Liver (tissue), 10 donors: ENCODE measurements at places on chromosomes 1 and 21. TPM values are rescaled to one million over a fixed set of nuclear protein-coding genes. Genes with fewer than 3 reads are reported as not detected.

The LRRC53 gene
- total RNA-seq, result not detected

The RGS16 gene
- total RNA-seq, result 0.59 TPM

The ADAMTS1 gene
- total RNA-seq, result 23.1 TPM

The MORN1 gene
- 4.9 TPM for total RNA-seq

The PHF13 gene
- 4.1 TPM for total RNA-seq

The S100A8 gene
- total RNA-seq, result 38.4 TPM

The HAO2 gene
- total RNA-seq, result 377 TPM

The NTRK1 gene
- 0.17 TPM for total RNA-seq

The CHRNB2 gene
- under 0.01 TPM for total RNA-seq

The PLCH2 gene
- 0.33 TPM for total RNA-seq

The KCNE2 gene
- total RNA-seq, result not detected

The CHD1L gene
- total RNA-seq, result 22.3 TPM

The ZFP69 gene
- total RNA-seq, result 1.3 TPM

The TNNI3K gene
- not detected for total RNA-seq

The WDR64 gene
- total RNA-seq, result 0.08 TPM

The CXADR gene
- total RNA-seq, result 26.8 TPM

The CELA3B gene
- total RNA-seq, result not detected

The SH2D5 gene
- 0.05 TPM for total RNA-seq

The LMOD1 gene
- 0.14 TPM for total RNA-seq

The DMRTA2 gene
- not detected for total RNA-seq

The CDCA8 gene
- 16.5 TPM for total RNA-seq

The SUSD4 gene
- 1.1 TPM for total RNA-seq

The TSPEAR gene
- under 0.01 TPM for total RNA-seq

The PLPP3 gene
- 91.2 TPM for total RNA-seq

The BLZF1 gene
- total RNA-seq, result 11.9 TPM

The ADAM30 gene
- total RNA-seq, result not detected

The MYOG gene
- not detected for total RNA-seq

The SLC25A44 gene
- total RNA-seq, result 21.8 TPM

The ANGPTL1 gene
- 11.2 TPM for total RNA-seq

The GPR52 gene
- 1.3 TPM for total RNA-seq

The C1orf35 gene
- total RNA-seq, result 4.0 TPM

The GBP5 gene
- total RNA-seq, result 1.9 TPM

The GBP6 gene
- total RNA-seq, result 0.08 TPM

The FAM177B gene
- not detected for total RNA-seq

The TPTE gene
- not detected for total RNA-seq

The KCNC4 gene
- total RNA-seq, result 1.0 TPM

The NES gene
- total RNA-seq, result 1.4 TPM

The ACTL8 gene
- not detected for total RNA-seq

The GNAT2 gene
- total RNA-seq, result 0.17 TPM

The CCDC27 gene
- total RNA-seq, result not detected

The SLAMF9 gene
- total RNA-seq, result 0.25 TPM

The IFNLR1 gene
- total RNA-seq, result 6.4 TPM

The ABCD3 gene
- 71.6 TPM for total RNA-seq

The MMP23B gene
- total RNA-seq, result 1.6 TPM

The ESRRG gene
- total RNA-seq, result 0.17 TPM

The AJAP1 gene
- total RNA-seq, result under 0.01 TPM

The TLCD4 gene
- 131 TPM for total RNA-seq
